ENCODE measurements at places on chromosomes 7 and 10.

DNA sequence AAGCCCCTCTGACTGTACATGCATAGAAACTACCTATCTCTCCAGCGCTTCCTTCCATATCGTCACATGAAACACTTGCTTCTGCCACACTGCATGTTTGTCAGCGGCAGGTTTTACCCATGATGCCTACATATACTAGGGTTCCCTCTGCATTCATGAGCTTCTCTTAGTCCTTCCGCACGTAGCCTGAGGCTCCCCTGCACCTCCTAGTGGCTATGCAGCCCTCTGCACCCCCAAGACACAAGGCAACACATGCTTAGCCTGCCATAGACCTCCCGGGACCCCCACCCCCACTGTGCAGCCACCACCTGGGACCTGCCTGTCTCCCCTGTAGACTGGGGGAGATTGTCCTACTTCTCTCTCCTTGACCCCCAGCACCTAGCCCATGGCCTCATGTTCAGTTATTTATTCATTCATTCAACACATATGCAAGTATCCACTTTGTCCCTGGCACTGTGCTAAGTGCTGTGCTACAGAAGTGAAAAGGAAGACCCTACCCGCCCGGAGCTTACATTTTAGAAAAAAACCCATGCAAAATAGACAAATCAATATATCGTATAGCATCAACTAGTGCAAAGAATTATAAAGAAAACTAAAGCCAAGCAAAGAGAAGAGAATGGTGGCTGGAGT is 23.5 kb downstream of the TMEM273 start:
- DNase-seq, result peak; percentile 70

DNA sequence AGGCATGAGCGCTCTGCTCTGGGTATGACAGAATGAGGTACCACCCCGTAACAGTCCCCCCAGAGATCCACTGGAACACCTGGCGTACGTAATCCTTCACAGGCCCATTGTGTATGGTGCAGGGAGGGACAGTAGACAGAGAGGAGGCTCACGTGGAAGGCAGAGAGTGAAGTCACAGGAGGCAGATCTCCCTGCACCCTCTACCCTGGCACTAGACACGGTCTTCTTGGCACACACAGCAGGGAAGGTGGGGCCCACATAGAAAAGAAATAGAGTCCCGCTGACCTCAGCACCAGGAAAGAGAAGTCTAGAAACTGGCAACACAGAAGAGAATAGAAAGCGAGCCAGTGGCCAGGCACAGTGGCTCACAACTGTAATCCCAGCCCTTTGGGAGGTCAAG is 51.9 kb downstream of the SLC29A4 start:
- DNase-seq, result no peak

- DNase-seq, result no peak
These were observed 151.4 kb downstream of the OAT start for GRCh38 chr10:124267231-124267885.

GRCh38 chr10:118692872-118693271 is 61.9 kb downstream of the CACUL1 start:
- no peak for DNase-seq

DNA sequence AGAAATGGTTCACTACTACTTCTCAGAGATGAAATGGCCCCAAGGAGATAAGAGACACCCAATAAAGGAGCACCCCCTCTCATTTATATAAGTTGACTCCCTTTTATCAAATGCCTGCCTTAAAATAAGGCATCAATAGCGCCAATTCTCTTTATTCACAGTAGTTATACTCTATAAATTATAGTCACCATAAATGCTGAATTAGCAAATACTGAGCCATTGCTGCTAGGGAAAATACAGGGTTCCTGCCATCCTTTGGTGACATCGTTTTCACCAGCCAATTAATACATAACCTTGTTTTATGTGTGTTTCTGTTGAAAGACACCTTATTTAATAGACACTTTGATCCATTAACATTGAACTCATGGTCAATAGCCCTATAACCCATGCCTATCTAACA is 28.6 kb downstream of the DCLRE1C start:
- DNase-seq, result no peak

Measured in head of caudate nucleus (tissue), 42 donors.